Kasumi-1 (cell line): ENCODE measurements at places on chromosomes 16 and 17.

DNA sequence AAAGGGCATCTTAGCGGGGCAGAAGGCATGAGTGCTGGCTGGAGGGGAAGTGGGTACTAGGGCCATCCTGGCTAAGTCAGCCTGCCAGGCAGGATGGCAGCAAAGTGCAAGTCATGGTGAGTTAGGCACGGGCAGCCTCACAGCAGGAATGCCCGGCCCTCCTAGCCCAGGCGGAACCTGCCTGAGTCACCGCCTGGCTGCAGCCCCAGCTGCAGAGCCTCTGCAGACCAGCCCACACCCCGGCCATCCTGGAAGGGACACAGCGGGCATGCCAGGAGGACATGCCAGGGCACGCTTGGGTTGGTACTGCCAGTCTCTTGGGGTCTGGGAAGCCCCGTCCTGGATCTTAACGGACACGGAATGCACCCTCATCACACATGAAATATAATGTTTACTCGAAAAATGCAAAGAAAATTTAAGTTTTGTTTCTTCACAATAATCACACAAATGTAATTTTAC is 5.0 kb upstream of the ALDH3A1 start:
- no peak for DNase-seq

DNA sequence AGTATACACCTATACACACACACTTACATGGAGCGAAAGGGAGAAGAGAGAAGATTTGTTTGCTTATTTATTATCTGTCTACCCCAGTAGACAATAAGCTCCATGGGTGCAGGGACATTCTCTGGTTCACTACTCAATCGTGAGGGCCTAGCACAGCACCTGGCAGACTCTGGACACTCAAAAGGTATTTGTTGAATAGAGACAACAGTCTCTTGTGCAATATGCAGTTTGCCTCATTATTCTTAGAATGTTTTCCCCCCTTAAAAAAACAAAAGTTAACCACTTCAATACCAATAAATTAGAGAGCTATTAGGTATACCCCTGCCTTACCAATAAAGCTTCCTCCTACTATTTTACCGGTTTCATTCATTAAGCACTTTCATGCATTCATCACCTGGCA is 2.0 kb downstream of the AKAP10 start:
- no peak for DNase-seq

- no peak for DNase-seq
These were observed 8.7 kb upstream of the EMP2 start for GRCh38 chr16:10589109-10589508.

GRCh38 chr17:77531641-77532040 is 390.9 kb downstream of the SEC14L1 start:
- DNase-seq: no peak

DNA sequence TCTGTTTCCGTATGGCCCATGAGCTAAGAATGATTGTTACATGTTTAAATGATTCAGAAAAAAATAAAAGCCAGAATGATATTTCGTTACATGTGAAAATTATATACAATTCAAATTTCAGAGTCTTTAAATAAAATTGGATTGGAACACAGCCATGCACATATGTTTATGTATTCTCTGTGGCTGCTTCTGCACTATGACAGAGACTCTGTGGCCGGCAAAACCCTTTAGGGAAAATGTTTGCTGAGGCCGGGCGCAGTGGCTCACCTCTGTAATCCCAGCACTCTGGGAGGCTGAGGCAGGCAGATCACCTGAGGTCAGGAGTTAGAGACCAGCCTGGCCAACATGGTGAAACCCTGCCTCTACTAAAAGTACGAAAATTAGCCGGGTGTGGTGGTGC is 15.9 kb upstream of the CDC42EP4 start:
- DNase-seq: no peak

GRCh38 chr17:3723188-3723555 is 531 bp upstream of the HASPIN start:
- no peak for DNase-seq

- no peak for DNase-seq
These were observed 10.1 kb downstream of the GAS2L2 start for GRCh38 chr17:35742896-35743477.

DNA sequence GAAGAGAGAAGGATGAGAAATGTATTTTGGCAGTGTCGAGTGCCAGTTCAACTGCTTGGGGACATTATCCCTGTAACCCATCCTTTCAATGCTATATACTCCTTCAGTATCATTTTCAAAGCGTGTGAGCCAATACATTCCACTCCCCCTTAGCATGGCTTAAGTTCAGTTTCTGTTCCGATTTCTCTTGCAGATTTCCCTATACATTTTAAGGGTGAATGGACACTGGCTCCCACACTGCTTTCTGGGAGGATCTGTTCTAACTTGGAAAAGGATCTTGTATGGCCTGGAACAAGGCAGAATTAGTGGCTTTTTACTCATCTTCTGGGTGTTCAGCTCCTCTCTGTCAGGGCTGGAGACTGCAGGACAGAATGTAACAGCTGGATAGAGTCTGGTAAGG is 333.8 kb downstream of the HAPSTR1 start:
- no peak for DNase-seq

DNA sequence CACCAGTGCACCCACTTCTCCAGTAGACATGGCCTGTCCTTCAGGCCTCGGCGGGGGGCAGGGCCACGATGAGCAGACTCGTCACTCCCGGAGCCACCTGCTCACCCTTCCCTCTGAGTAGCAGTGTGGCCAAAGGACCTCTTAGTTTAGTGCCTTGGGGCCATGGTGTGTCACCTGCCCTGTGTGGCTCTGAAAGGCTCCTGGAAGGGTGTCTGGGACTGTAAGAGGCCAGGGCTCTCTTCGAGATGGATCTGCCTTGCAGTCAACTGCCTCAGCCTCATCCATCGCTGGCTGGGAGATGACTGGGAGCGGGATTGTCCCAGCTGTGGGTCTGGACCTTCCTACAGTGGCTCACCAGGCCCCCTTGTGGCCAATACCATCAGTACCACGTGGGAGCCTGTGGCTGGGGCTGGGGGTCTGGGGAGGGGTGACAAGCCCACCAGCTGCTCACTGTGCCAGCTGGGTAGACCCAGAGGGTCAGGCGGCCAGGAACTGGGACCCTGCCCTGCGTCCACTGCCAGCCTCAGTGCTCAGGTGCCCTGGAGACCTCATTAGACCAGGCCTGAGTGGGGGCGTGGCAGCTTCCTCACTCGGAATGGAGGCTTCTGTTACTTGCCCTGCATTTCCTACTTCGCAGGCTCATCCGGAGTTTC is 133.4 kb downstream of the OR1D5 start:
- DNase-seq: no peak

DNA sequence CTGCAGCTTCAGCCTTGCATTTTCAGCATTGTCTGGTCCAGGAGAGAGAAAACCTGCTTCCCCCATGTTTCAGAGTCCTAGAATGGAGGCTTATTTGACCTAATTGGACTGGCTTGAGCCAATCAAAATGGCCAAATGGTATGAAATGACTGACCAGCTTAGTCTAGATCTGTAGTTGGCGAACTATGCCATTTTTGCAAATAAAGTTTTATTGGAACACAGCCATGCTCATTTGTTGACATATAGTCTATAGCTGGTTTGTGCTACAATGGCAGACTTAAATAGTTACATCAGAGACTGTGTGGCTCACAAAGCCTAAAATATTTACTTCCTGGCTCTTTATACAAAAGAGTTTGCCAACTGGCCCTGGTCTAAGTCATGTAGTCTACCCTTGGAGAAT is 180.8 kb downstream of the HS3ST3B1 start:
- no peak for DNase-seq

DNA sequence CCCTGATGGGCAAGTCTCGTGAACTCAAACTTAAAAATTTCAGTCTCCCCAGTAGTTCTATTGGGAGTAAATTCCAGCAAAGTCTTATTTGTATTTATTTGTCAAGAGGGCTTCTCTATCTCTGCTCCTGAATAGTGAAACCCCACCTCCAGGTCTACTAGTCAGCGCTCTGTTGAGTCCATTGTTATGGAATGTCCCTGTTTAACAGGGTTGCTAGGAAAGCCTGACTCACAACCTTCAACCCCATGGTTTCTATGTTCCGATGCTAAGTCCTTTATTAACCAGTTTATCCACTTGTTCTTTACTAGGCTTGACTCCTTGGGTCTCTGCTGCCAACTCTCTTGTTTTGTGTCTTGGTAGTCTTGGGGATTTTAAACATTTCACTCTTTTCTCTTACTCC is 250.7 kb upstream of the MYOCD start:
- DNase-seq: no peak

DNA sequence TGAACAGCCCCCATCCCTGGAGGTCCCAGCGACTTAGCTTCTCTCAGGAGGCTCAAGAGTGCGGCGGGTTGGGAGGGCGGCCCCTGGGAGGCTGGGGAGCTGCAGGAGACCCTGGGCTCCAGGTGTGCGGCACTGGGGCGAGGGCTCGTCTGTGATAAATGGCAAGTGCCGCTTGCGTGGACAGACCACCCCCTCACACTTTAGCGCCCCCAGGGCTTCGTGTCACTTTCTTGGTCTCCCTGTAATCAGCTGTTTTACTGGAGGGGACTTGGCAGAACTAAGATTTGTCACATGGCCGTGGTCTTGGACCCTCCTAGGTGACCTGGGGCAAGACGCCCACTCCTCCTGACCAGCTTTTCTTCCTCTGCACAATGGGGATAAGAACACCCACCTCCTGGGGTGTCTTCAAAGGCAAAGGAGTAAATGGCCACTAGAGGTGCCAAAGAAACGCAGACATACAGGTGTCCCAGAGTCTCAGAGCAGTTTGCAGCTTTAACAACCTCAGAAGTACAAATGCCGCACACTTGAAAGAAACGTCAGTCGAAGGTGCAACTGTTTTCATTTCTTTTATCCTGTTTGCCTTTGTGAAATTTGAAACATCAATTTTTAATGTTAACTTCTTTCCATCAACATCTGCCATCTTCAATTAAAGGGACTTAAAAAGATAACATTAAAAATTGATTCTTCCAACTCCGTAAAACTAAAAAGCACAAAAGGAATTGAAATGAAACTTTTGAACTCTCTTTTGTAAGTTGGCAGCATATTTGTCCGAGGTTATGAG is 946 bp downstream of the OSGIN1 start:
- peak; percentile 40 for DNase-seq

DNA sequence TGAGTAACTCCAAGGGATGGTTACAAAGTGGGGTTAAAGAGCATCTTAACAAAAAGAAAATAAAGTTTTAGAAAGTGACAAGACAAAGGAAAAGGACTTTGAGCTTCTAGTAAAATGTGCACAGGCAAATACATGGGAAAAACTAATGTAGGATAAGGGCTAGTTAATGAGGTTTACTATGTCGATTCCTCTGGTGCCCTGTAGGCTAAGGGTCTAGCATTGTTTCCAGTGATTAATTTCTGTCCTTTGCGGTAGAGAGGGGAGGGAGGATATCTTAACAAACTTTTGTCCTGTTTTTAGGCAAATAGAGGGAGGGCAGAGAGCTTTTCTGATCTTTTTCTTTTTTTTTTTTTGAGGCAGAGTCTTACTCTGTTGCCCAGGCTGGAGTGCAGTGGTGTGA is 96.6 kb upstream of the SIAH1 start:
- no peak for DNase-seq

DNA sequence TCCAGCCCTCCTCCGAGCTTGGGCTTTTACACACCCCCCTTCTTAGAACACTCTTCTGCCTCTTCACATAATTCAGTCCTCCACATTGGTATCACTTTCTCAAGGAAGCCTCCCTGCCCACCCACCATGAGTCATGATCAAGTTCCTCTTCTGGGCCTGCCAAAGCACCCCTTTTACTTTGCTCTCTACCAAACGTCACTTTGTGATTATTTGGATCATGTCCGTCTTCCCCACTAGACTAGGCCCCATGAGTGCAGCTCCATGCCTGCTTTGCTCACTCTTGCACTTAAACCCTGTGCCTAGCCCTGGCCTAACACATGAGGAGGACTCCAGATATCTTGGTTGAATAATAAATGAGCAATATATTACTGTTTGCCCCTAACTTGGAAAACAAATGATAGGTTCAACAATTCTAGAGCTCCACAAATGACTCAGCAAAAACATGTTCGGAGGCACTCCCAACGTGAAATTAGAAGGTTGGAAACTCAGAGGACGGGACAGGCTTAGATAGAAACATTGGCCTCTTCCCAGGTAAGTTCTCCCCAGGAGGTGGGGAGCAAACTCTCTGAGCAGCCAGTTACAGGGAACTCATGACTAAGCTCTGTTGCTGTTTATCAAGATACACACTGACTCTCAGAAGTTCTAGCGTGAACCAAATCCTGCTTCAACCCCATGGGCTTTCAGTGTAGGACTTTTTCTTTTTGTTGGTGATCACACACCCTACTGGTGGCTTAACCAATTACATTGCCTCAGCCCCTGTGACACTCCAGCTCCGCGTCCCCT is 28.3 kb downstream of the G6PC1 start:
- peak; percentile 92 for DNase-seq

- DNase-seq: no peak
These were observed 1.9 kb downstream of the PMP22 start for GRCh38 chr17:15263206-15263579.
